ENCODE measurements at places on chromosomes 3 and 15.

DNA sequence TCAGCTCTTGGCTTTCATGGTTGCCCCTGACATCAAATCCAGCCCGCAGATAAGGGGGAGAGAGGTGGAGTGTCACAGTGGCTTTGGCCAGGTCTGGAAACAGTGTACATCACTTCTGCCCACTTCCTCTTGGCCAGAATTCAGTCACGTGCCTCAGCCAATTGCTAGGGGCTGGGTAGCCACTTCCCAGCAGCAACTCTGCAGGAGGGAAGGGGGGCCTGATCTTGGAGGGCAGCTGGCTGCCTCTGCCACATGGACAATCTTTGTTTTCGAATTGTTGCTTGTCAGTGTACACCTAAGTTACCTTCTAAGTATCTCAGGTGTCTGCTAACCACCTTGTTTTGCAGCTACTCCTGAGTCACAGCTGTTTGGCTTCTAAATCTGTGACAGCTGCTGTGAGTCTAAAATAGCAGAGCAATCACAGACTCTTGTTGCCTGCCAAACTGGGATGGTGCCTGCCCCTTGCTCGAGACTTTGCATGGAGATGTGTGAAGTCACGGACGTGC, 41.0 kb upstream of the LIMD1 start:
- DNase-seq: peak; percentile 49

GRCh38 chr15:96395687-96396086, 65.2 kb downstream of the NR2F2 start:
- DNase-seq: peak; percentile 30

DNA sequence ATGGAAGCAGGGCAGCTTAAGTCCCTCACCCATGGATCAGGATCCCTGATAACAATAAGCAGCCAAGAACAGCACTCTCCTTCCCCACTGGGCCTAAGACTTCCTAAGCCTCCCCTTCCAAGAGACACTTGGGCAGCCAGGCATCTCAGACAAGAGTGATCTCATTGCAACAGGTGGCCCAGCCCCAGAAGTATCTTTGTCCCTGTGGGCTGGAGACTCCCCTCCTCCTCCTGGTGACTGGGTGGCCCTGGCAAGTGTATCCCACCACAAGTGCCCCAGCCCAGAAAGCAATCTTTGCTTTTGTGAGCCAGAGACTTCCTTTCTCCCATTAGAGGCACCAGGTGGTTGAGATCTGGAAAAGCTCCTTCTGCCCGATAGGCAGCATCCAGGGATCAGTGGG, 40.7 kb upstream of the POMGNT2 start:
- DNase-seq: no peak

DNA sequence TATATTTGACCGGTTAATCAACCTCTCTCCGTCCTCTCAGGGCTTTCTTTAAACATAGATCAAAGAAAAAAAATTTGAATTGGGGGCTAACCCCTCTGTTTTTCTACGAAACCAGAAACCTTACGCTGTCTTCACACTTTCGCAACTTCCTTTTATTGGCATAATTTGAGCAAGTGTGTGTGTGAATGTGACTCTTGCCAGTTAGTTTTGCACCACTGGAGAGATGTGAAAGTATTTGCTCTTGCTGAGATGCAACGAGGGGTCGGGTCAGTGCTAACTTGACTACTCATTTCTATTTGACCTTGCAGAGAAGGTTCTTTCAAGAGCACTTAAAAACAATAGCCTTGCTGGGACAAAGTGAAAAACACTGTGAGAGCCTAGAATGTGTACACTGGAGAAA, 81.2 kb downstream of the FAM43A start:
- no peak for DNase-seq

DNA sequence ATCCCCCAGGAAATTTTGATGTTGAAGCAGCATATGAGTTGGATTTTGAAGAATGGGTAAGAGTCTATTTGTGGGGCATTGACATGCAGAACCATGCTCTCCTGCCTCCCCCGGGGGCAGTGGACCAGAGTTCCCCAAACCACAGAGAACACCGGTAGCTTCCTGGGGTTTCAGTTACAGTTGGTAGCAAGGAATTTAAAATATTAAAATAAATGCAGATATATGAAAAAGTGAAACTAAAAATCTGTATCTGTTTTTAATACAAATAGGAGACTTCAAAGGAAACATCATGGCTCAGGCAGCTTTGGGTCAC, 37.4 kb downstream of the SLC9A9 start:
- no peak for DNase-seq

- no peak for DNase-seq
These were observed 424.4 kb downstream of the C3orf38 start for GRCh38 chr3:88574146-88574545.

- no peak for DNase-seq
These were observed 154.9 kb downstream of the WNT5A start for GRCh38 chr3:55332176-55332575.

GRCh38 chr15:60096157-60096556, 92.0 kb downstream of the FOXB1 start:
- DNase-seq: no peak

DNA sequence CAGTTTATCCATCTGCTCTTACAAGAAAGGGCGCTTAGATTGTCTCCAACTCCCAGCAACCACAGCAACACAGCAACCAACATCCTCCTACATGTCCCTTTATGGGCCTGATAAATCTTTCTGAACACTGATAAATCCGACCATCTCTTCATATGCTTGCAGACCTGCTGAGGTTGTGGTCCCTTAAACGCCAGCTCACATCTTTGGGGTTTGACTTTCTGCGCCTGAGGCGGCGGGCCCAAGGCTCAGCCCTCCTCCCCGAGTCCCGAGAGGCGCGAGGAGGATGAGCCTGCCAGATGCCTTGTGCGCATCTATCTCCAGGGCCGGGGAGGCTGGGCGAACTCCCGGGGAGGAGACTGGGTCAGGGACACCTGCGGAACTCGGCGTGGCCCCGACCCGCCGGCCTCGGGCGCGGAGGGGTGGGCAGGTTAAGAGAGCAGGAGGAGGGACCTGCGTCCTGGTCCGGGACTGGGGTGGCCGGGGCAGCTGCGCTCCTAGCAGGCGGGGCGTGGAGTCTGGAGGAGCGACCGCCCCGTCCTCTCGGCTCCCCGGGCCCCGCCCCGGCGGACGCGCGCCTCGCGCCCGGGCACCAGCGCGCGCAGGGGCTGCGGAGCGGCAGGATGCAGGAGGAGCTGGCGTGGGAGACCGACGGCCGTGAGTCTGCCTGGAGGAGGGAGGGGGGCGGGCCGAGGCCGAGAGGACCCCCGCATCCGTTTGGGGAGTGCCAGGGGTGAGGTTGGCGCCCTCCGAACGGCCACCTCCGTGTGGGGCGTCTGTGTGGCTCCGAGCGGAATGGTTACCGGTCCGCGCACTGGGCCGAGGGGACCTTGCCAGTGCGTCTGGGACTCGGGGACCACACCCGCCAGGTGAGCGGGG, at the start of gene ANKDD1A:
Gene ANKDD1A, plus strand, starts transcription at position 592 of the 876 bp plus-strand sequence. Its CDS starts 29 bp downstream, at position 621.
- peak; percentile 89 for DNase-seq

GRCh38 chr15:34223904-34224596, 766 bp upstream of the EMC4 start:
- no peak for DNase-seq

DNA sequence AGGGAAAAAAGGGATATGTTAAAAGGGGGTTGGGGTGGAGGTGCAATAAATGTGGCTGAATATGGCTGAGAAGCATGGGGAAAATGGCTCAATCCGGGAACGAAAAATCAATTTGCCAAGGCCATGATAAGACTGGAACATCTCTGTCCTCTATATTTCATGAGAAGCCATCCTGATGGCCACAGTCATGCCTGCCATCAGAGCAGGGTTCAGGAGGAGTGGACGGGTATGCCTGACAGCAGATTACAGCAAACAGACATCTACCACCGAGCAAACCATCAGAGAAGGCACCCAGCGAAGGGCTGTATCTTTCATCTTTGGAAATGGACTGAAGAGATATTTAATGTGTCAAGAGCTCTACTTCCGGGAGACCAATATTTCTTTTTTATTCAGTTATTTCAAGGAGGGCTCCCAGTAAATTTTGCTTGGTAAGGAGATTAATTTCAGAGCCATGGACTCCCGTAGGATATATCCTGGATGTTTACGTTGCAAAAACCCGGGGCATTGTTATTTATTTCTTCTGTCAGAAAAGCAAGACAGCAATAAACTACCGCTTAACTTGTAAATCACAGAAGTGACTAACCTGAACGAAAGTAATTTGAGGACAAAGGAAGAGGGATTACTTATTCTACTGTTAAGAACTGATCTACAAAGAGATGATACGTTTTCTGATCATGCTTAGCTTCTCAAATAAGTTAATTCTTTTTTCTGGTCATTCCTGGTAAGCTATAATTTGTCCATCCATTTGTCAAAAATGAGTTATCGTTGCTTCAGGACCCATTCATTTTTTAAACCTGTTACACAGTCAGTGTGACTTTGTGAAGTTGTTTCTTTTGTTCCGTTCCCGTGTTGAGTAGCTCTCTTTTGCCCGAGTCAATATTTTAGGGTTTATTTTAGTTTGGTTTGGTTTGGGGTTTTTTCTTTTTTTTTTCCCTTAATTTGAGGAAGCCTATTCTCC, 80.6 kb upstream of the CHD2 start:
- no peak for DNase-seq

- no peak for DNase-seq
These were observed 31.4 kb downstream of the GTF2E1 start for GRCh38 chr3:120773932-120774331.

DNA sequence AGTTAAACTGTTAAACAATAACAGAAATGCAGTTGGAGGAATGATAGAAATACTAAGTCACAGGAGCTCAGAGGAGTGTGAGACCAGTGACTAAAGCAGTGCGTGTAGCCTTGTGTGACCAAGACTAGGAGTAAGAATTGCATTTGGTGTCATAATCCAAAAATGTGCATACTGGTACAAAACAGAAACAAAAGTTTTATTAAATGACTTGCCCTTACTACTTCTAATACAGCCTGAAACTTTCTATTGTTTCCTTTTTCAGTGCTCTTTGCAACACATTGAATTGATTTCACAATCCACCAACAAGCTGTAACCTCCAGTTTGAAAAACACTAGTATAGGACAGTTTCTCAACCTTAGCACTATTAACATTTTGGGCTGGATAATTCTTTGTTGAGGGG, 17.1 kb downstream of the SNX1 start:
- no peak for DNase-seq

- DNase-seq: no peak
These were observed 70.4 kb downstream of the ST6GAL1 start for GRCh38 chr3:187000711-187001151.

- no peak for DNase-seq
These were observed 79.1 kb upstream of the HES1 start for GRCh38 chr3:194056731-194057415.

- no peak for DNase-seq
These were observed 101.4 kb upstream of the LRIG1 start for GRCh38 chr3:66602237-66602636.

DNA sequence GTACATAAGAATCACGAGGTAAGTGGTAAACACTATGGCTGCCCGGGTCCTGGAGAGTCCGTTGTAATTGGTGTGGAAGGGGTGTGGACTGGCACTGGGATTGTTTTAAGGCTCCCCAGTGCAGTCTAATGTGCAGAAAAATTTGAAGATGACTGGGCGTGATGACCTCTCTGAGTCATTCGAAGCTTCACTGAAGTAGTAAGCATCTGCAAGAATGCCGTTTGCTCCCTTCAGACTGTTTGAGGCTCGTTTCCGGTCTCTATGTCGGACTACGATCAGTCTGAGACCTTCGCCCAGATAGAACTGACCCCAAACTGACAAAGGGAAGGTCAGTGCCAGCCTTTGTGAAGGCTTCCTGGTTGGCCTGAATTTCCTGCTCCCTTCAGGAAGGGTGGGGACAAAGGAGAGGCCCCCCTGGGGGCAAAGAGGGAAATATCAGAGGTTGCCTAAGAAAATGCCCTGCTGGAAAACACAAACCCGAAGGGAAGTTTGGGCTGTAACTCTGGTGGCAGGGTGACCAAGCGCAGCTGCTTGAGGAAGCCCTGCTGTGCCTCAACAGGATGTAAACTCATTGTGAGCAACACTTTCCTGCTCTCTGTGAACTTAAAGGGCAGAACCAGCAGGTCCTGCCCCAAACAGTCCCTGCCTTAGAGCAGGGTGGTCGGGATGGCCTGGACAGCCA, 34.6 kb downstream of the BTD start:
- DNase-seq: peak; percentile 45

- DNase-seq: no peak
These were observed 231.5 kb upstream of the FEZF2 start for GRCh38 chr3:62604751-62605351.
